M059J (cell line): ENCODE measurements at places on chromosomes 7 and 10. TPM values are rescaled to one million over a fixed set of nuclear protein-coding genes. Genes with fewer than 3 reads are reported as not detected.

DNA sequence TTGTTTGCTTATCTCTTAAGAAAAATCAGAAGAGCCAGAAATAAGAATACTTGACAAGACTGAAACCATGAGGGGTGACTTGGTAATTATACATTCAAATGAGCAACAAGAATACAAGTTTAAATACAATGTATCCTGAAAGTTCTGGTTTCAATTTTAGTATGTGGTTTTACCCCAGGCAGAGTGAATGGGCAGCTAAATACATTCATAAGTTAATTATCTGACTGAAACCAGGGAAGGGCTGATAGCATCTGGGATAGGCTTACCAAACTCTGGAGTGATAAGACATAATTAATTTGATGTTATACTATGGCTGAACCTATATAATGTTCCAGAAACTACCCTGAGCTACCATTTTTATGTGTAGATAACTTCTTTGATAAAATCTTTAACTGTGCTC is 252.2 kb upstream of the PLXNA4 start:
- DNase-seq, result peak; percentile 18

- DNase-seq, result no peak
These were observed 48.2 kb downstream of the SLC25A13 start for GRCh38 chr7:96273716-96274115.

STEAP2 gene
- 3.8 and 6.2 TPM in 2 replicates for total RNA-seq

- no peak for DNase-seq
These were observed 7.0 kb downstream of the MRPL43 start for GRCh38 chr10:100980311-100980710.

GRCh38 chr7:3233301-3233700 is 67.8 kb upstream of the SDK1 start:
- no peak for DNase-seq
